Epithelial cell of proximal tubule (primary cell): ENCODE measurements at places on chromosomes 5 and 9.

DNA sequence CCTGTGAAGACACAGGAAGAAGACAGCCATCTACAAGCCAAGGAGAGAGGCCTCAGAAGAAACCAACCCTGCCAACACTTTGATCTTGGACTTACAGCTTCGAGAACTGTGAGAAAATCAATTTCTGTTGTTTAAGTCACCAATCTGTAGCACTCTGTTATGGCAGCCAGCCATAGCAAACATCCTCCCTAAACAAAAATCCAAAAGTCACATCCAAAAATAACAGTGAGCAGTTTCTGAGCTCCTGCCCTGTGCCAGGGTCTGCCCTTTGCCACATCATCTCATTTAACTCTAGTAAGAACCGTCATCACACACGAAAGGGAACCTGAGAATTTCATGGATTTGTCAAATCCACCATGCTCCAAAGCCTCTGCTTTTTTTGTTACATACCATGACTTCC is 118.8 kb downstream of the TRIM36 start:
- no peak for DNase-seq

DNA sequence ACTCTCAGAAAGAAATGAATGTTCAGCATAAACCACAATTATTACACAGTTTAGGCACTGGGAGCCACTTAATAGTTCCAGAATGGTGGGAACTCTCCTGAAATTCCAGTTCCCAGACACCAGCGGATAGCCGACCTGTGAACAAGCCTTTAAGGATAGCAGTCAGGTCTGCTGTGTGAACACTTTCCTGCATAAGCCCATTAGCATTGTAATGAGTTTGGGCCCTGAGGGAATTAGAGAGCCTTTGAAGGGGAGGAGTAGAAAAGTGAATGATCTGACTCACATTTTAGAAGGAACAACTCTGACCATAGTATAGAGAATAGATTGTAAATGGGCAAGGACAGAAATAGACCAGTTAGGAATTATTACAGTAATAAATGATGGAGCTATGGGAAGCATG is 189.1 kb downstream of the ADGRV1 start:
- no peak for DNase-seq

DNA sequence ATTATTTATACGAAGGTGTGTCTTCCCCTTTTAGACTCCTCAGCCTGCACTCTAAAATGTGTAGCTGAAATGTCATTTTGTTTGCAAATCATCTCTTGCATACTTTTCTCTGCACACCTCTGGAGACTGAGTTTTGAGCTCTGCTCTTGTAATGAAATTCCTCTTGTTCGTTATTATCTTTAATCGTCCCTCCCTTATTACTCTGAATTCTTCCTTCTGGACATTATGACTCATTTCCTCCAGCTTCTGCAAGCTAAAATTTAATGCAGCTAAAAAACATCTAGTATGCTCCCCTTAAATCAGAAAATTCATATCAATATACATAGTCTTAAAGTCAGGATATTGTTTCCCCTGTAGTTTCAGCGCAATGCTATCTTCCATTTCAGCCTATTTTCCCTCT is 13.5 kb downstream of the ISL1 start:
- DNase-seq = no peak

DNA sequence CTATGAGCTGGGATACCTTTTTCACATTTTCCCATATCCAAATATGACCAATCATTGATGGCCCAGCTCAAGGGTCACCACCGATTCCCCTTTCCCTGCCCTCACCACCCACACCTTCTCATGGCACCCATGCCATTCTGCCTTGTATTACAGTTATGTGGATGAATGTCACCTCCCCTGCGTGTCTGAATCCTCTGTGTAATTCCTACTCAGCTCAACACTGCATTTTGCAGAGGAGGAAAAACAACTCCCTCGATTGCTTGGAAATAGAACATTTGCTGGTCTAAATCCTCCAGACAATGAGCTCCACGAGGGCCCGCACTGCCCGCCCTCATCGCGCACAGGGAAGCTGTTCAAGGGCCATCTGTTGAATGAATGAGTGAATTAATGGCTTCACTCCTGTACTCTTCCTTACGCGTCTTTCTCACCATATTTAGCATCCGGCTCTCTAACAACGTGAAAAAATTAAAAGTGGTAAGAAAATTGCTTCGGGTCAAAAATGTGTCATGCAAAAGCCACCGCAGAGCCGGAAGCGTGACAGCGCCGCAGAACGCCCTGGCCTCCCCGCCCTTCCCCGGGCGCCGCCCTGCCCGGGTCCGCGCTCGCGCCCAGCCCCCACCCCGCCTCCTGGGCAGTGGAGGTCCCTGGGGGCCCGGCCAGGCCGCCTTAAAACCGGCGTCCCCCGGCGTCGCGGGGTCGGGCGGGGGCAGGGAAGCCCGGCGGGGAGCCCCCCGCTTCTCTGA is 704 bp downstream of the SUSD1 start:
- DNase-seq = no peak

GRCh38 chr5:3456121-3456681 is 139.4 kb upstream of the IRX1 start:
- no peak for DNase-seq

DNA sequence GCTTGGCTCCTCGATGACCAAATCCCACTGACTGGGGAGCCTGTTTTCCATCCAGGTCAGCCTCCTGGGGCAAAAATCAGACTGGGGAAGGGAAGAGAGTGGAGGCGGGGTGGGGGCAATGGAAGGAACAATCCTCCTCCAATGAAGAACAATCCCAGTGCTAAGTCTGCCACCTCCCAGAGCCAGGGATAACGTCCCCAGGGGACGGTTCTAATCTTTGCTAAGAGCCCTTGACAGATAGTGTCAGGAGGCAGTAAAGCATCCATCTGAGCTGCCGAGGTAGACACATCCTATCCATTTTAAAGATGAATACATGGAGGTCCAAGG is 298.5 kb upstream of the MSX2 start:
- DNase-seq = no peak

DNA sequence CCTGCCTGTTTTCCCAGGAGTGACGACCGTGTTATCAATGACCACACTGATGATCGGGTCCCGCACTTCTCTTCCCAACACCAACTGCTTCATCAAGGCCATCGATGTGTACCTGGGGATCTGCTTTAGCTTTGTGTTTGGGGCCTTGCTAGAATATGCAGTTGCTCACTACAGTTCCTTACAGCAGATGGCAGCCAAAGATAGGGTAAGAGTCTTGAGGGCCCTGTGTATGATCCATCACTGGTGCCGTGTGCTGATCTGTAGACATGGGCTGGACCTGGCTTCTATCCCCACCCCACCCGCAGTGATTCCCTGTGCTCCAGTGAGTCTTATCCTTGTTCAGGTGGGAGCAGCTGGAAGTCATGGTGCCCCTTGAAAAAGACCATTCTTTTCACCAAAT is 26.0 kb downstream of the GABRP start:
- DNase-seq = peak; percentile 10
